LoVo (cell line): ENCODE measurements at places on chromosomes 3 and 15.

DNA sequence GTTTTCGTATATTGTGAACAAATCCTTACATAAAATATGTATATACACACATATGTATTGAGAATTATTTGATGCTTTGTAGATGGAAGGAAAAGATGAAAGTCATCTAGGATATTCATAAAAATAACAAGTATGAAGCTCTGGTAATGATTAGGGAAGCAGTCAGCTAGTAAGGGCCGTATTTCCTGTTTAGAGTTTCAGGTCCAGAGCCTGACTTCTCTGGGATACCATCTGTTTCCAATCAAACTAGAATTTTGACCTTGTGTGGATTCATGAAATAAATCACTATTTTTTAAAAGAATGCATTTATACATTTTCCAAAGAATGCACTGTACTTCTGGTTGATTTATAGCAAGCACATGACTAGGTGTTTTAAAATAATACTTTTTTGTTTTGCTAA lies 156.1 kb upstream of the CGNL1 start:
- no peak for DNase-seq

DNA sequence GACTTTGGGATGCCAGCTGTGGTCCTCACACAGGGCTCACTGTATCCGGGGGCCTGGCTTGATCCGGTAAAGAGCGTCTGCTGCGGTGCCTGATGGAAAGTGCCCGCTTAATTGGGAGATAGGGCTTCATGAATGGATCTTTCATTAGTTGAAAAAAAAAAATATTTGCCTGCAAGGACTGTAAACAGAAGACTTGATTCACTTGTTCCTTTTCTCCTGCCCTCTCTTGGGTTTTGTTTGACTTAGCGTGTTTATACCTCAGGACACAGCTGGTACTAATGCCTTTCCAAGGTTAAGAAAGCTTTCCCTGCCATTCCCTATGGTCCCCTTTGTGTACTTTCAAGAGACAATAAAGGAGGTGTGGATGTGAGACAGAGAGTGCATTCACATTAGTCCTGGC lies 493.3 kb downstream of the LPP start:
- DNase-seq = no peak

- DNase-seq = no peak
These were observed 11.2 kb downstream of the ZXDC start for GRCh38 chr3:126464494-126464893.

GRCh38 chr3:102098130-102098885 lies 249.0 kb downstream of the NFKBIZ start:
- DNase-seq = no peak

DNA sequence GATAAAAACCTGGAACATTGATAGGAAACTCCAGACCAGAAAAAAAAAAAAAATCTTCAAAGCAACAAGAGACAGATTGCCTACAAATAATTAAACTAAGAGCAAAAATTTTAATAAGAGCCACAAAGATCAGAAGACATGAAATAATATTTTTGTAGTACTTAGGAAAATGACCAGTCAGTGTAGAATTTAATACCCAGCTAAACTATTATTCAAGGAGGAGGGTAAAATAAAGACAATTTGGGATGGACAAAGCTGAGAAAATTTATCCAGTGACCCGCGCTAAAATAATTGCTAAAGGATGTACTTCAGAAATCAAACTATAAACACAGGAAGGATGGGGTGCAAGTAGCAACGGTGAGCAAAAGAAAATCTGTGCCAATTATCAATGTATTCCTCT lies 133.2 kb downstream of the AQP9 start:
- DNase-seq = no peak

DNA sequence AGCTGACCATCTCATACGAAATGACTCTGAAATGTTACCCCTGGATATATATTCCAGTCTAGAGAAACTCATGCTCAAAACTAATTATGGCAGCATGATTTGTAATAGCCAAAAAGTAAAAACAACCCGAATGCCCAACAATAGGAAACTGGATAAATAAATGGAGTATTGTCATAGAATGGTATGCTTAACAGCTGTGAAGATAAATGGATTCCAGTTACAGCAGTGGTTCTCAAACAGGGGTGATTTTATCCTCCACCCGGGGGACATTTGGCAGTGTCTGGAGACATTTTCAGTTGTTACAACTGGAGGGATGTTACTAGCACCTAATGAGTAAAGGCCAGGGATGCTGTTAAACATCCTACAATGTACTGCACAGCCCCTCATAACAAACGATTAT lies 52.3 kb upstream of the PIAS1 start:
- DNase-seq = no peak

- DNase-seq = no peak
These were observed 198.3 kb downstream of the OPA1 start for GRCh38 chr3:193791041-193792032.

DNA sequence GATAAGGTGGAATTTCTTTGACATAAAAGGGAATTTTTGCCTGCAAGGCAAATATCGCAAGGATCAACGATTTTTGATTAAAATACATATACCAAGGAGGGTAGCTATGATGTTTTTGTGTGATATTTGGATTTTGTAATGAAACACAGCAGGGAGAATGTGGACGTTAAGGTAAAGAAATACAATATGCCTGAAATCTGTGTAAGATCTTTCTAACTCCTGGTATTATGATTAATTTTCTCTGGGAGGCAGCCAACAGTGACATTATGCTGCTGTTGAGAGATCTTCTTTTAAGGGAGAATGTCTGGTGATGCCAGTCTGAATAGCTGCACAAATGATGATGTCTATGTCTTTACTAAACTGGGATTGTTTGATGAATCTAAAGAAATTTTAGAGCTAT lies 972.2 kb downstream of the SQOR start:
- DNase-seq = no peak
